ENCODE measurements at places on chromosomes 7 and 10. TPM values are rescaled to one million over a fixed set of nuclear protein-coding genes. Genes with fewer than 3 reads are reported as not detected.

The ASZ1 gene
- not detected for total RNA-seq

GRCh38 chr10:88466786-88467185, 116.3 kb downstream of the RNLS start:
- H3K27me3 ChIP-seq = no peaks in the 10 kb centered on the region
- H3K36me3 ChIP-seq = no peaks in the 10 kb centered on the region
- no peak for DNase-seq
- H3K4me3 ChIP-seq = no peak overlapping the region
- no peak overlapping the region for H3K27ac ChIP-seq
- no peaks in the 10 kb centered on the region for H3K4me1 ChIP-seq

GRCh38 chr7:374706-375311, 84.8 kb downstream of the FOXL3 start:
- peak; percentile 12 for DNase-seq
- H3K36me3 ChIP-seq = no peaks in the 10 kb centered on the region
- peaks cover 2% of the 10 kb centered on the region for H3K27me3 ChIP-seq
- peaks cover 10% of the 10 kb centered on the region for H3K4me1 ChIP-seq
- H3K4me3 ChIP-seq = no peak overlapping the region

DNA sequence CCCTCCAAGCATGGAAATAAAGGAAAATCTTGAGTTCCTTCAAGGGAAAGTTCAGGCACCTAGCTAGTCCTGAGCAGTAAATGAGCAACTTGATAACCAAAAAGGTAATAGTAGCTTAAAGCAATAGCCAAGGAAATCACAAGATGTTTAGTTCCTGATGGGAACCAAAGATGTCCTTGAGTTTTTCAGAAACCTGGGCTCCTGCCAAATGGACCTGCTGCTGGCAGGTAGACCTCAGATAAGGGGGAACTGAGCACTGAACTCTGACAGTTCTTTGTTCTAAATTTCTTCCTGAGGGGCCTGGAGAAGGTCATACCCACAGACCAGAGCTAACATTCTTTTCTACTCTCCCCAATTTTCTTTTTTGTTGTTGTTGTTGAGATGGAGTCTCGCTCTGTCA, 48.5 kb downstream of the TMEM130 start:
- no peak for DNase-seq
- no peaks in the 10 kb centered on the region for H3K36me3 ChIP-seq
- H3K4me1 ChIP-seq = no peaks in the 10 kb centered on the region
- no peak overlapping the region for H3K4me3 ChIP-seq
- H3K27ac ChIP-seq = no peak overlapping the region
- peaks cover 10% of the 10 kb centered on the region for H3K27me3 ChIP-seq
